ENCODE measurements at places on chromosomes 7 and 10.

- DNase-seq: no peak
Observed at GRCh38 chr10:43188702-43189101, 50.5 kb downstream of the CSGALNACT2 start.

DNA sequence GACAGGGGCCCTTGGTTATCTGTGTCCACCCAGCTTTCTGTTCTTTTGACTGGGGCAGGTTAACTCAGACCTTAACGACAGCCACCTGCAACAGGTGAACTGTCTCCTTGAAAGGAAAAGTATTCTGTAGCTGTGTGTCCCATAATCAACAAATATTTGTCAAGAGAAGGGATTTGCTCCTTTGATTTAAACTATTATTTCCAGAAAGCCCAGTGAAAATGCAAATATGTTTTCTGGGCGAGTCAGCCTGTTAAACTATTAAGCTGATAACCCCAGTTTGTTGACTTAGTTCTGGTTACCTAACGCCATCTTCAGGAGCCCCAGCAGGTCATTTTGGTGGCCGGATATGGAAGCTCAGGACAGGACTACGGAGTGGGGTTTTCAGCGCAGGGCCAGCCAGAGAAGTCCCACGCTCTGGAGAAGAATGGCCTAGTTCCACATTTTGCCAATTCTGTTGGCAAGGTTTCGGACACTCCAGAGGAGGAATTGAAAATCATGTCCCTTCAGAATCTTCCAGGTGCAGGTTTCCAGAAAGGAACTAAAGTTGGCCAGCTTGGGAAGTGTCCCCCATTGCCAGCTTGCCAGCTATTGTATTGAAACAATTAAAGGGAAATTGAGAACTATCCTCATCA, 54.5 kb downstream of the ADRA2A start:
- DNase-seq: no peak

DNA sequence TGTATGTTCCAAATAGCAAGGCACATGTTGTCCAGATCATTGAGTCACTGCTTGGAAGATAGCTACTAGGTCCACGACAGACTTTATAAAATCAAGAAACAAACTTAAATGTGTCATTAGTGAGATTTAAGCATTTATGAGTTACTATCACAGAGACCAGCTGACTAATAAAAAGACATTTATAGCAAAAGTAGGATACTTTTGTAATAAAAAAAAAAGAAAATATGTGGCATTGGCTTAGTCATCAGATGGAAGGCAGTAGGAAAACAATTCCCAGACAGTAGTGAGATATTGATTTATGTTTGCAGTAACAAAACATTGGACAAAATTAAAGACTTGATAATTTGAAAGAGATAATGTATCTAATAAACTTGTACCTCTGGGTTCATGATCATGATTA, 881.0 kb upstream of the LRRN3 start:
- DNase-seq: no peak

DNA sequence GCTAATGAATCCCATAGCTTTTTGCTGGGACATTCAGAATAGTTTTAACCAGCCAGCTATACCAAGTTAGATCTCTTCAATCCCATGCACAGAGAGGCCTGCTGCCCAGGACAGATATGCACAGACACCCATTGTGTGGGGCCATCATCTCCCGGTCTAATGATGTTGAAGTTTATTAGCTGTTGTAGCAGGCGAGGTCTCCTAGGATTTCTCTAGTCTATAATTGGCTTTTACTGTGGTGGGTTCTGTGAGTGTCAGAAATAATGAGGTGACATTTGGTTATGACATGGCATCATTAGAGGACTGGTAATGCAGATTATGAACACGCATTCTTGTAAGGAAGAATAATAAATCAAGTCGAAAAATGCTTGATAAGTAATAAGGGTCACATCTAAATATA, 81.4 kb upstream of the PLPP4 start:
- no peak for DNase-seq

- no peak for DNase-seq
Observed at GRCh38 chr7:113370910-113371309, 252.6 kb upstream of the SMIM30 start.
